Nasal cavity respiratory epithelium epithelial cell of viscerocranial mucosa (primary cell): ENCODE measurements at places on chromosomes 7 and 10. TPM values are rescaled to one million over a fixed set of nuclear protein-coding genes. Genes with fewer than 3 reads are reported as not detected.

GIMAP7 gene
- not detected in 2 replicates for total RNA-seq

ASIC3 gene
- total RNA-seq: 0.28 and 0.34 TPM in 2 replicates

NPC1L1 gene
- under 0.01 and 0.14 TPM in 2 replicates for total RNA-seq

NYAP1 gene
- total RNA-seq: 0.34 and 0.64 TPM in 2 replicates

CLCN1 gene
- total RNA-seq: 0.64 TPM in 1 of 2 replicates, not detected in the other

CCL24 gene
- total RNA-seq: 0.43 TPM in 1 of 2 replicates, not detected in the other

EXOC6 gene
- 5.8 and 14.2 TPM in 2 replicates for total RNA-seq

BTBD16 gene
- under 0.01 and 0.07 TPM in 2 replicates for total RNA-seq

PRSS37 gene
- not detected in 2 replicates for total RNA-seq

GJD4 gene
- total RNA-seq: 0.07 TPM in 1 of 2 replicates, not detected in the other

KLF14 gene
- 0.07 TPM in 1 of 2 replicates, not detected in the other for total RNA-seq

ST8SIA6 gene
- 0.85 and 1.4 TPM in 2 replicates for total RNA-seq

MEST gene
- total RNA-seq: 8.5 and 17.6 TPM in 2 replicates

SRGN gene
- total RNA-seq: 0.93 and 1.7 TPM in 2 replicates

SPDYE8 gene
- total RNA-seq: not detected in 2 replicates

UCN3 gene
- not detected in 2 replicates for total RNA-seq

APBB1IP gene
- total RNA-seq: not detected in 2 replicates

WNT8B gene
- not detected in 2 replicates for total RNA-seq

CCT6A gene
- 336 and 351 TPM in 2 replicates for total RNA-seq

DAGLB gene
- total RNA-seq: 26.3 and 27.3 TPM in 2 replicates

OPTN gene
- 74.5 and 190 TPM in 2 replicates for total RNA-seq

WEE2 gene
- under 0.01 and 0.14 TPM in 2 replicates for total RNA-seq

DPYSL4 gene
- 11.7 TPM in 1 of 2 replicates, not detected in the other for total RNA-seq

AGR2 gene
- 11.5 and 139 TPM in 2 replicates for total RNA-seq

HMX2 gene
- not detected in 2 replicates for total RNA-seq

SLC16A9 gene
- total RNA-seq: 2.4 and 3.7 TPM in 2 replicates

DNAJC12 gene
- total RNA-seq: 0.28 and 0.68 TPM in 2 replicates
